NK-92 treated with Interleukin-12 subunit alpha and Interleukin-12 subunit beta, amount 100 ng/mL, for 24 hours (cell line): ENCODE measurements at places on chromosomes 6 and 20.

- DNase-seq, result no peak
Measured at GRCh38 chr20:23161968-23162696, 76.0 kb upstream of the CD93 start.

GRCh38 chr6:166567107-166567506, 19.4 kb downstream of the RAMACL start:
- DNase-seq, result no peak

DNA sequence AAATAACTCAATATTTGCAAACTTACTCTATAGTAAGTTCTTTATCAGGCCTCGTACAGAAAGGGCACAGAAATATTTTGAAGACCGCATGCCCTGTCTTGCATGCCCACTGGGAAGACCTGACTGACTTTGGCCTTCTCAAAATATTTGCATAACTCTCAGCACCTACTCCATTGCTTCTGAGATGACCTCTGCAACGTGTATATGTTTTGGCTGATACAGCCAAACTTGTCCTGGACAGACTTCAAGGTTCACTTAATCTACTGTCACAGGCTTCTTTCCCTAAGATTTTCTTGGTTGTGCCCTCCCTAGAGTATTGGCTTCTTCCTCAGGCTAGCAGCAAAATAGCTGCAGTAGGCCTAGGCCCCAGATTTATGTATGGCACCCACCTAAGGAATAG, 21.5 kb upstream of the SERINC3 start:
- no peak for DNase-seq

DNA sequence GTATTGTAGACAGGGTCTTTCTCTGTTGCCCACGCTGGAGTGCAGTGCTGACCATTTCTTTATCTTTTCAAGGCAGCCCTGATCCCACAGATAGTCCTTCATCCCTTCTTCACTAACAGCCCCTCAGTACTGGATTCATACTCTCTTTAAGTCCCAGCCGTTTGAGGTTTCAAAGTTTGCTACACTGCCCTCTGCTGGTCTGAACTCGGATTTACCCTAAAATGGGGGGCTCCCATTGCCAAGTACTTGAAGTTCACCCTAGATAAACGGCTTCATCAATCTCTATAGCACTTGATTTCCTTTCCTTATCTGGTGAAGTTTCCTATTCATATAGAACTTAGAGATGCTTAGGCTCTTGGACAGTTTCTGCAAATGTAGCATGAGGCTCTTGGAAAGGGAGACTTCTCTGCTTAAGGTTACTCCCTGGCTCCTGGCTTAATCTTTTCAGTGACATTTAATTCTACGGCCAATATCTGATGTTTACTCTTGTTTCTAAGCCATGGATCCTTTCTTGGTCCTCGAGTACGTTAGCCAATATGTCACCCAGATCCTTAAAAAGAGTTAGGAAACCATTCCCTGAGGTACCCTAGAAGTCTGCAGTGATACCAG, 21.4 kb upstream of the PREP start:
- DNase-seq, result peak; percentile 10

GRCh38 chr6:138600726-138601125, 101.4 kb upstream of the NHSL1 start:
- DNase-seq, result no peak

DNA sequence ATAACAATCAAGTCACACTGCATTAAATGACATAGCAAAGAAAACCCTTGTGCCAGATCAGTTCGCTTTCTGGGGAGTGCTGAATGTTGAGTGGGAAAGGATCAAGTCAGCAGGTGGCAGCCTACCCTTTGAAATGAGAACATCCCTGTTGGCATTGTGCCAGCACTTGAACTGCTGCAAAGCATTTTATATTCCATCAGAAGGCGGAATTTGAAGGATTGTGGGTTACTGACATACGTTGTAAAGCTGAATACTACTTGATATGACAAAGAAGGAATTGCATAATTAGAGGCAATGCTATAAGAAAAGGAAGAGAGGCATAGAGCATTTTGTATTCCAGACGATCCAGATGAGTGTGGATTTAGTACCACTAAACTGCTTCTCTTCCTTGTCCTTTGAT, 26.5 kb downstream of the BCKDHB start:
- DNase-seq, result no peak

DNA sequence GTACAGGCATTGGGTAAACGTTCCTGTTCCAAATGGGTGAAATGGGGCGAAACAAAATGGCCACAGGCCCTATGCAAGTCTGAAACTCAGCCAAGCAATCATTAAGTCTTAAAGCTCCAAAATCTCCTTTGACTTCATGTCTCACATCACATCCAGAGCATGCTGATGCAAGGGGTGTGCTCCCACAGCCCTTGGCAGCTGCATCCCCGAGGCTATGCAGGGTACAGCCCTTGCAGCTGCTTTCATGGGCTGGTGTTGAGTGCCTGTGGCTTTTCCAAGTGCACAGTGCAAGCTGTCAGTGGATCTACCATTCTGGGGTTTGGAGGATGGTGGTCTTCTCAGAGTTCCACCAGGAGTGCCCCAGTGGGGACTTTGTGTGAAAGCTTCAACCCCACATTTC, 270.0 kb upstream of the CDYL start:
- no peak for DNase-seq

GRCh38 chr6:108132863-108133262, 33.0 kb upstream of the NR2E1 start:
- DNase-seq, result no peak
